ENCODE measurements at places on chromosomes 13 and 19. TPM values are rescaled to one million over a fixed set of nuclear protein-coding genes. Genes with fewer than 3 reads are reported as not detected.

SIPA1L3 gene
- total RNA-seq, result 16.3 TPM

BCAM gene
- 24.1 TPM for total RNA-seq

POLR2E gene
- total RNA-seq, result 53.1 TPM

BST2 gene
- 11.6 TPM for total RNA-seq

PTGER1 gene
- total RNA-seq, result not detected

LILRB1 gene
- total RNA-seq, result 0.66 TPM

NLRP4 gene
- not detected for total RNA-seq

ZNF626 gene
- total RNA-seq, result 28.7 TPM

GRCh38 chr13:29081036-29081435 is 260.9 kb downstream of the MTUS2 start:
- DNase-seq, result no peak

GRCh38 chr19:38812009-38812840 is 520 bp downstream of the LGALS4 start:
- DNase-seq, result no peak

DNA sequence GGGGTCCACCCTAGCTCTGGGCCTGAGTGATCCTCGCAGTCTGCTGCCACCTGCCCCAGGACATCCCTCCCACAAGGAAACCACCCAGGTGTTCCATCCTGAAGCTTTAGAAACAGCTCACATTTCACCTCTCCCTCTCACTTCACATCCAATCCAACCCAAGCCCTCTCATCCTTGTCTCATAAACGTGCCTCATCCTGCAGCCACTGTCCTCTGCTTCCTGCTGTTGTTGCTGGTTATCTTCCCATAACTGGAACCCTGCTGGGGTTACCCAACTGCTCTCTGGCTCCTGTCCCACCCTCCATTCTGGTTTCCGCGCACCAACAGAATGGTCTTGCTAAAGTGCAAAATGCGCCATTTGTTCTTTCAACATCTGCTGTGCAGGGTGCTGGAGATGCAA is 59.7 kb upstream of the MTIF3 start:
- no peak for DNase-seq

- DNase-seq, result no peak
These were observed 696 bp upstream of the ERFL start for GRCh38 chr19:41928754-41929535.

DNA sequence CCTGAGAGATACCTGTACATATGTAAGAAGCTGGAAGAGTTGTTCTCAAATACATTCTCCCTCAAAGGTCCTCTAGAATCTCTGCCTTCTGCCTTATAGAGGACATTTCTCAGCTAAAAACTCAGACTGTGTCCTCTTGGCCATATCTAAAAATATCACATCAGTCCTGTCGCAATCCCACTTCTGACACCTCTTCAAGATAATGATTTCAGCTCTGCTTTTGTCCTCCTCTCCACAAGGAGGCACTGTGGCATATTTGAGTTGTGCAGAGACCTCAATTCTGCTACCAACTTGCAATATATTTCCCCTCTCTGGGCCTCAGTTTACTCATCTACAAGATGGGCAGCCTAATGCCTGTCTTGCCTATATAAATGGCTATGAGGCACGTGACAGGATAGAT is 16.6 kb downstream of the ADAMTS10 start:
- no peak for DNase-seq

DNA sequence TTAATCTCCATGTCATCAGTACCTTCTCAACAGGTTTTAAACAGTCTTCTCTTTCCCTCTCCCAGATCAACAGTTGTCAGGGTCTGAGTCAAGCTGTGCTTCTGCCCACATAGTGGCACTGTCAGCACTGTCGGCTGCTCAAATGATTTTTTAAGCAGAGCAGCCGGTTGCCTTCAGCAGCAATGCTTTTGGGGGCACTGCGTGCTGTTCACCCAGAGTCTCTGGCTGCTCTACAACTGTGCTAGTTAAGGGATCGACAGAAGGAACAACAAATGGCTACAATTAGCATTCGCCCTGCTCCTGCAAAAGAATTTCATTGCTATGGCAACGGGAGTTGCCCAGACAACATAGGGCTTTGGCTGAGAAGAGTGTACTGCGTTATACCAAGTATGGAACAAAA is 412.9 kb downstream of the DIAPH3 start:
- DNase-seq, result peak; percentile 97

DNA sequence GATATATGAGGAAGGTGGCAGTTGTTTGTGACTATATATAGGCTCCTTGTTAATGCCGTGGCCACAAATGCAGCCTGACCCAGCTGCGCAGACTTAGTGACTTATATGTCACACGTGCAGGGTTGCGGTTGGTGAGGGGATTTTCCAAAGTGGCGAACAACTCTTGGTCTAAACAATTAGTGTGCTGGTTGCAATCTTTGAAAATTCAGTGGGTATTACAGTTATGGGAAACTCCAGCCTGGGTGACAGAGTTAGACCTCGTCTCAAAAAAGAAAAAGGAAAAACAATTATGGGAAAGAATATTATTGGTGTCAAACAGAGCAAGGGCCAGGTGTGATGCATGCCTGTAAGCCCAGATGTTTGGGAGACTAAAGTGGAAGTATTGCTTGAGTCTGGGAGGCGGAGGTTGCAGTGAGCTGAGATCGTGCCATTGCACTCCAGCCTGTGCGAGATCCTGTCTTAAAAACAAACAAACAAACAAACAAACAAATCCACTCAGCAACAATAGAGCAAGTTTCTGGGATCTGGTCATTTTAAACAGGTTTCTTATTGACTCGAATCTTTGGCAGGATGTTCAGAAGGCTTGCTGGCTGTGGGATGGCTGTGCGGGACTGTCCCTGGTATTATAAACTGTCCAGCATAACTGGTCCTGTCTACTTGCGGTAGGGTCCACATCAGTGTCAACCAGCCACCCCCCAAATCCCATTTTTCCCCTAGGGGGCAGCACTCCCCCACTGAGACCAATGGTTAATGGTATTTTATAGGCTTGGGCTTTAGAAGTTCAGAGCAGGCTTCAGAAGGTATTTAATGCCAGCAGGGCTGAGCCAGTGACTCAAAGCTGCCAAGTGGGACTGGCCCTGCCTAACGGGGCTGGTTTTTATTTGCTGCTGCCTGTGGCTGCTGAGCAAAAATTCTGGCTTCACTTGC is 15.4 kb downstream of the RELB start:
- peak; percentile 50 for DNase-seq

- no peak for DNase-seq
These were observed 540 bp upstream of the ZFP36 start for GRCh38 chr19:39405958-39406655.

DNA sequence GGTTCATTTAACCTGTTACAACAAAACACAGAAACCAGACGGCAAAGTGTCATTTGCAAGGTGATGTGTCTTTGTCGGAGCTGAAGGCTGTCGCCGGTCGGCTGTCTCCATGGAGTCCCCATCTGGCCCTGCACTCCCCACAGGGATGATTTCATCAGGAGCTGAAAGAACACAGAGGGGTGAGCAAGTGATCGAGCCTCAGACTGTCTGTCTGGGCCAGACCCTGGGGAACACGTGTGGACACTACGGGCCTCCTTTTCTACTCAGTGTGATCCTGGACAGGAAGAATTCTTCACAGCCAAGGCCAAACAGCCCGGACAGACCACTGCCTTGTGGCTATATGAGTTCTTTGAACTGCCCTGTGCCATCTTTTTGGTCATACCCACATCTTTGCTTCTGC is 85.1 kb downstream of the RNASEH2B start:
- DNase-seq, result no peak

DNA sequence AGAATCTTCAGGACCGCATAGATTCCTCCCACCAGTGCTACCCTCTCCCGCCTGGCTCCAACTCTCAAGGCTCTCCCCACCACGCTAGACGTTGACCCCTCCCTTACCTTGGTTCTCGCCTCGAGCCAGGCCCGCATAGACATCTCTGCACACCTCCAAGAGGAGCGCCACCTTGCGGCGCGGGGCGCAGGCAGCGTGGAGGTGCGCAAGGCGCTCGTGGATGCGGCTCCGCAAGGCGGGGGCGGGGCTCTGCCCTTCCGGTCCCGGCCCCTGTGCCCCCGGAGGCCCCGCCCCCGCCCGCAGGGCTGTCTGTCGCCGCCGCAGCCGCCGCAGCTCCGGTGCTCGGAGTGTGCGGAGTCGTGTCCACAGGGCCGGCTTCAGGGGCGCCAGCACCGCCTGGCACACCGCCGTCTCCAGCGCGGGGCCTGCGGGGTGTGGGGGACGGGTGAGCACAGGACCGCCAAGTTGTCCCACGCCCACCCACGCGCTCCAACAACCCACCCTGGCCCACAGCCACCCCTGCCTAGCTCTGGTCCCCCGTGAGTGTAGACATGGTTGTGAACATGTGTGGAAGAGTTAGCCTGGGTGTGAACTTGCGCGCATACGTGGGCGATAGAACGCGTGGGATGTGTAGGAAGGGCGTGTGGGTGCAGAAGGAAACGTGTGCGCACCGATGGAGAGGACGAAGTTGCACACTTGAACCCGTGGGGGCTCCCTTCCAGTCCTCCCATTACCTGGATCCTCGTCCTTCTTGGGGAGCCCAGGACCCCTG is 8.1 kb downstream of the RINL start:
- DNase-seq, result peak; percentile 35

DNA sequence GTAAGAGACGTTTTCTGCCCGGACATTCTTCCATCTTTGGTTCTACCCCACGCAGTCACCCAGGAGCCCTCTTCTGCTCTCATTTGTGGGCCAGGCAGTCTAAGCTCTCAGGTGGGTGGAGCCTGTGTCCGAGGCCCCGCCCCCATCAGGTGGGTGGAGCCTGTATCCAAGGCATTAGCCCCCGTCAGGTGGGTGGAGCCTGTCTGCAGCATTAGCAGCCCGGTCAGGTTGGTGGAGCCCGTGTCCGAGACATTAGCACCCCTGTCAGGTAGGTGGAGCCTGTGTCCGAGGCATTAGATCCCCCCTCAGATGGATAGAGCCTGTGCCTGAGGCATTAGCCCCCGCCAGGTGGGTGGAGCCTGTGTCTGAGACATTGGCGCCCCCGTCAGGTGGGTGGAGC is 45.5 kb upstream of the C13orf46 start:
- DNase-seq, result no peak

DNA sequence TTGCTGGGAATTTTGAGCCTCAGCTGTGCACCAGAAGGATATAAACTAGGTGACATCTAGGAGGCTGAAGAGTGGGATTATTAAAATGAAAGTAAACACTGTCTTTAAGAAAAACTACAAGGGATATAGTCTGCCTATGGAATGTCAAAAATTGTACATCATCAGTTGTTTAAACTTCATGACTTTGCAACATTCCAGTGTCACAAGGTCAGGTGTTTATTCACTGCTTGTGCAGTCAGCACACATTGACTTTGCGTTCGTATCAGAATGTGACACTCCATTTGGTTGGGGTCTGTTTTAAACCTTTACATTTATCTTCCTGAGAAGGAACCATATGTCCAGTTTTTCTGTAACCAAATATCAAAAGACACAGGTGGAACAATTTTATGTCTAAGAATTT is 85.6 kb downstream of the KL start:
- no peak for DNase-seq

DNA sequence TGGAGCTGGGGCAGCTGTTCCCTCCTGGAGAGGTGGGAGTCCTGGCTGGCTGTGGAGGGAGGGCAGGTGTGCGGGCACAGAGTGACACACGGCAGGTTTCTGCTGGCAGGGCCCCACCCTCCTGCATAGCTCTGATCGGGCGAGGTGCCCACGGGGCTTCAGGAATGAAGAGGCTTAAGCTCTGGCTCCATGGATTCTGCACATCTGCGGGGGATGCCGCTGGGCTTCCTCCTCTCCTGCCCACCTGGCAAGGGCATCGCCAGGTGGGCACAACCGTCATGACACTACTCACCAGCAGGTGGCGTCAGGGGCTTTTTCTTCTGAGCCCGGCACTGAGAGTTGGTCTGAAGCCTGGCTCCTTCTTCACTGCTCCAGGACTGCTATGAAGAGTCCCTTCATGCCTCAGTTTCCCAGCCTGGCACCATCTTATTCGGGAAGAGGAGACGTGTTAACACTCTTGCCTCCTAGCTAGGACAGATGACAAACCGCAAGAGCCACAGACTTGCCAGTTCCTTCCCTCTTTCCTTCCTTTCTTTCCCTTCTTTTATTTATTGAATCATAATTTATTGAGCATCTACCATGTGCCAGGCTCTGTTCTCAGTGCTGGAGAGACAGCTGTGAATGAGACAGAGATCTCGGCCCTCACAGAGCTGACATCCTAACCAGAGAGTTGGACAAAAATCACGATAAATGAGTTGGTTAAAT is 15.2 kb upstream of the PAK4 start:
- no peak for DNase-seq

GRCh38 chr19:49800771-49801170 is 12.3 kb downstream of the FUZ start:
- no peak for DNase-seq

GRCh38 chr13:110289174-110289573 is 17.8 kb downstream of the COL4A1 start:
- DNase-seq, result no peak

- no peak for DNase-seq
These were observed 60.2 kb upstream of the RFC3 start for GRCh38 chr13:33757713-33758112.

- no peak for DNase-seq
These were observed 34.3 kb upstream of the IL17D start for GRCh38 chr13:20669162-20669561.

GRCh38 chr13:73303851-73304250 is 245.0 kb downstream of the KLF5 start:
- DNase-seq, result no peak

DNA sequence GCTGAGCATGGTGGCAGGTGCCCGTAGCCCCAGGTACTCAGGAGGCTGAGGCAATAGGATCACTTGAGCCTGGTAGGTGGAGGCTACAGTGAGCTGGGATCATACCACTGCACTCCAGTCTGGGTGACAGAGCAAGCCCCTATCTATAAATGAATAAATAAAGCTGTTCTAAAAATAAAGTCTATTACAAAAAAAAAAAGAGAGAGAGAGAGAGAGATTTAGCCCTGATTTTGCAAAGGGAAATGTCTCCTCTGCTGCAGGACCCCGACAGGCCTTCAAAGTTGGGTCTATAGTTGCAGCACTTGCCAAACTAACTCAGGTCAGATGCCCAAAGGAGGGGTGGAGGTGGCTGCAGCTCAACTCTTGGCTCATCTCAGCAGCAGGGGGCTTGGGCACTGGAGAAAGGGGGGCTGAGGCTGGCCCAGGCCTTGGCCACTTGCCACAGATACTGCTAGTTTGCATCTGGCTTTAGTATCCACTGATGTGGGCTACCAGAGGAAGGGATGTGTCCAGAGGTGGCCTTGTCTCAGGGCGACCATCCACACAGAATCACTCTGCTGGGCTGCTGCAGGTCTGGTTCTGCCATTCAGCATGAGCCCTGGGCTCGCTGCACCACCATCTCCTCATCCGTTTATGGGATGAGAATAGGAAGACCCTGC is 30.8 kb upstream of the AKT2 start:
- DNase-seq, result no peak

DNA sequence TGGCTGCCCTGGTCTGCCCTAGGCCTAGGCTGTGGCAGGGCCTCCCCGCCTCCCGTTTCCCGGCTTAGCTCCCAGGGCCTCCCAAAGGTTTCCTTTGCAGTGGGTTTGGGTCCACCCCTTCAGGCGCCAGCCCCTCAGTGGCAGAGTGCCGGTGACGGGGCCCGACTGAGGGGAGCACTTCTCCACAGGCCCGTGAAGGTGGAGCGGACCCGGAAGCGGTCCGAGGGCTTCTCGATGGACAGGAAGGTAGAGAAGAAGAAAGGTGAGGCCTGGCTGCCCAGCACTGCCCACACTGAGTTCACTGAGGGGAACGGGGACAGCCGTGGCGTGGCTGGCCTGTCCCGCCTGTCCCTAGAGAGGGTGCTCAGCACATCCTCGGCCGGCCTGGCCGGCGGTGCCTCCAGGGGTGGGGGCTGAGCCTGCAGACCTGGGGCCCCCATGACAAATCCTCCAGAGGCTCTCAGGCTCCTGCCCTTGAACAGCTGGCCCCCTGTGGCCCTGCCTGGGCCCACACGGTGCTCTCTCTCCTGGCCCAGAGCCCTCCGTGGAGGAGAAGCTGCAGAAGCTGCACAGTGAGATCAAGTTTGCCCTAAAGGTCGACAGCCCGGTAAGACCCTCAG is 20.4 kb downstream of the PLIN4 start:
- no peak for DNase-seq

All from spinal cord (tissue), 10 donors.